Chondrocyte (in vitro differentiated cells): ENCODE measurements at places on chromosomes 6 and 20.
A peak's percentile ranks its signal among the peaks of the same experiment; 100 is the strongest.

DNA sequence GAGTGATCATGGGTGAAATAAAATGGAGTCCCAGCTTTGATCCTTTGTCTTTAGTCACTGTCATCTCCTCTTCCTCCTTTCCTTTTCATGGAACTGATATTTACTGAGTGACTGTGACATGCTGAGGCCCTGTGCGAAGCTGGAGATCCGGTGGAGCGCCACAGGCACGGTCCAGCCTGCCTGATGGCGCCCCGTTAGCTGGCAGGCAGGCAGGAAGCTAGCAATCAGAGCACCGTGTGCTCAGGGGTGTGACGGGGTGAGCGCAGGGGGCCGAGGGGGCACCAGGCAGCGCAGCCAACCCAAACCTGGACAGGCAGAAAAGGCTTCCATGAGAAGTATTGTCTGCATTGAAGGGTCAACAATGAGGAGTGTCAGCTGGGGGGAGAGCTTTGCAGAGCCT is 100.2 kb upstream of the AKAP12 start:
- DNase-seq = peak; percentile 26

DNA sequence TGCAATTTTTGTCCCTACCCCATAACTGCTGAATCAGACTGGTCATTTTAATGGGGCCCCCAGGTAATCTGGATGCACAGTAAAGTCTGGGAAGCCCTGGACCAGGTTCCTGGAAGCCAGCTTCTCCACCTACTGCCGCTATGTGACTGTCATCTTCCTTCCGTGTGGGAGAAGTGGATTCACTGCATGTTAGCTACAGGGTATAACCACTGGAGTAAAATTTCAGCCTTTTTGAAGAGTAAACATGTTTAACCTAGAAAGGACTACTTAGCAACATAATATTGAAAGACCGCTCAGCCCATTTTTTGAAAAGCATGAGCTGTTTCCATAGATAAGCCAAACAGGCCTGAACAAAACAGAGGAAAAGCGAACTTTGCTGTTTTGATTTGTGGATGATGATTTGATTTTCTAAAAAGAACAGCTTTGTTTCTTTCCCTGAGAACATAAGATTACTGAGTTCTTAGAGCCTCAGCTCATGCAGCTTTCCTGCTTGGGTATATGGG is 208.1 kb downstream of the PLCB4 start:
- no peak for DNase-seq

- DNase-seq = no peak
Observed at GRCh38 chr20:57699395-57699794, 10.4 kb downstream of the PMEPA1 start.

- no peak for DNase-seq
Observed at GRCh38 chr6:44662461-44663121, 275.1 kb downstream of the CDC5L start.

DNA sequence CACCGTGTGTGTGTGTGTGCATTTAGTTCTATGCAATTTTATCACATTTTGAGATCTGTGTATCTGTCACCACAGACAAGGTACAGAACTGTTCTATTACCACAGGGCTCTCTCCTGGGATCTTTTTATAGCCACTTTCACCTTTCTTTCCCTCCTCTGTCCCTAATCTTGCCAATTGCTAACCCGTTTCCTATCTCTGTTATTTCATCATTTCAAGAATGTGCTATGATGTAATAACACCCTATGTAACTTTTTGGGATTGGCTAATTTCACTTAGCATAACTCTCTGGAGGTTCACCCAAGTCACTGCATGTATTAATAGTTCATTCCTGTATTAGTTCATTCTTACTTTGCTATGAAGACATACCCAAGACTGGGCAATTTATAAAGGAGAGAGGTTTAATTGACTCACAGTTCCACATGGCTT is 657.7 kb downstream of the QKI start:
- DNase-seq = no peak

DNA sequence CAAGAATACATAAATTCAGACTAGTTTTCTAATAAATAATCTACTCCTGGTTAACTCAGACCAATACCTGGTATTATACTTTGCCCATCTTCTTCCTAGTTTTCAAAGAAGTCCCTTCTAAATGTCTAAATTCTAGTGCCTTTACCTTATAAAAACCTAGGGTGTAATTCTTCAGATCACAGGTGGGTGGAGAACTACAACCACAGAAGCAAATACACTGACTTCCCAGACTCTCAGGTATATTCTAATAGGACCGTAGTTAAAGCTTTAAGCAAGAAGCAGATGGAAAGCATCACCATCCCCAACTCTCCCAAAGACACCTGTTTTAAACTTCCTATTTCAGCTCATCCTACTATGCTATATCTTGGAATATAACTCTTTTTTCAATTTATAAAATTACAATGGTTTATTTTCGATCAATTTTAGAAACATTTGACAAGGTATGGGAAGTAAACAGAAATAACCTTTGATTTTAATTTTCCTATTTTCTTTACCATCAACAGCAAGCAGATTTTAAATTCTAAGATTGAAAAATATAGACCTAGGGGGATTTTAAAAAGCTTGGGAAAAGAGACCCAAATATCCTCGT is 15.8 kb downstream of the MAN1A1 start:
- no peak for DNase-seq

- no peak for DNase-seq
Observed at GRCh38 chr6:156773935-156774852, 3.0 kb upstream of the ARID1B start.

DNA sequence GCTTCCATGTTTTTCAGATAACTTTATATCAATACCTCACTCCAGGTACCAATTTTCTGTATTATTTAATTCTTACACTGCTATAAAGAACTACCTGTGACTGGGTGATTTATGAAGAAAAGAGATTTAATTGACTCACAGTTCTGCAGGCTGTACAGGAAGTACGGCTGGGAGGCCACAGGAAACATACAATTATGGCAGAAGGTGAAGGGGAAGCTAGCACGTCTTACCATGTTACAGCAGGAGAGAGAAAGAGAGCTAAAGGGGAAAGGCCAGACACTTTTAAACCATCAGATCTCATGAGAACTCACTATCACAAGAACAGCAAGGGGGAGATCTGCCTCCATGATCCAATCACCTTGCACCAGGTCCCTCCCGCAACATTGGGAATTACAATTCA is 119.1 kb upstream of the BMP5 start:
- DNase-seq = no peak

- no peak for DNase-seq
Observed at GRCh38 chr6:18284261-18284660, 19.9 kb upstream of the DEK start.

GRCh38 chr6:45653117-45653883 is 275.6 kb upstream of the SUPT3H start:
- no peak for DNase-seq

GRCh38 chr6:150058231-150058792 is 10.6 kb downstream of the ULBP3 start:
- DNase-seq = no peak

DNA sequence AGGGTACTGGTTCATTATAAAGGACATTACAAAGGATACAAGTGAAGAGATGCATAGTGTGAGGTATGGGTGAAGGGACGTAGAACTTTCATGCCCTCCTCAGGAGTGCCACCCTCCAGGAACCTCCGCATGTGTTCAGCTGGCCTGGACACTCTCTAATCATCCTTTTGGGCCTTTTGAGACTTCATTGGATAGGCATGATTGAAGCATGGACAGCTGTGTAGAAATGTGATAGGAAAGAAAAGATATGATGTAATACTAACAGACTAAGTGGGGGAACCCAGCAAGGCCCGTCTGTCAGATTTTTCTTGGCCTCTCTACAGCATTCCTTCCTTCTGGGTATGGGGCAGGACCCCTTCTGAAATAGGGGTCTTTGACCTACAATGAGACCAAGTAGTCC is 31.1 kb downstream of the DOP1A start:
- DNase-seq = no peak

GRCh38 chr20:63037669-63038268 is 31.0 kb upstream of the BHLHE23 start:
- DNase-seq = peak; percentile 30

- no peak for DNase-seq
Observed at GRCh38 chr6:105359419-105360370, 43.2 kb downstream of the PREP start.

- DNase-seq = no peak
Observed at GRCh38 chr6:132298344-132298949, 102.8 kb downstream of the MOXD1 start.
